ENCODE measurements at places on chromosomes 6 and 20.

- no peak for DNase-seq
Measured at GRCh38 chr6:13478525-13478966, 8.9 kb downstream of the GFOD1 start.

DNA sequence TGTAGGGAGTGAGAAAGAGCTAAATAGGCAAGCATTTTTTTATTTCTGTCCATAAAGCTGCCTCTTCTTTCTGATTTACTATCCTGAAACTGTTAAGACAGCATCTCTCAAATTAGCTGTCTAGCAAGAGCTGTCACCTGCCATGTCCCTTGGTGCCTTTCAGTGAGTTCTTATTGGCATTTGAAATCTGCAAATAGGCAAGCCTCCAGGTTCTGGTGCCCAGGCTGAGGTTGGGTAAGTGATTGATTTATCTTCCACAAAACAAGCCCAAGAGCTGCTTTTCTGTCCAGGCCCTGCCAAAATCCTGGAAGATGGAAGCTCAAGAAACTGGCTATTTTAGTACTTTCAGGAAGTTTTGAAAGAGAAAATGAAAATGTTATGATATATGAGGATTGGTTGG, 22.4 kb downstream of the MANEA start:
- DNase-seq: no peak

DNA sequence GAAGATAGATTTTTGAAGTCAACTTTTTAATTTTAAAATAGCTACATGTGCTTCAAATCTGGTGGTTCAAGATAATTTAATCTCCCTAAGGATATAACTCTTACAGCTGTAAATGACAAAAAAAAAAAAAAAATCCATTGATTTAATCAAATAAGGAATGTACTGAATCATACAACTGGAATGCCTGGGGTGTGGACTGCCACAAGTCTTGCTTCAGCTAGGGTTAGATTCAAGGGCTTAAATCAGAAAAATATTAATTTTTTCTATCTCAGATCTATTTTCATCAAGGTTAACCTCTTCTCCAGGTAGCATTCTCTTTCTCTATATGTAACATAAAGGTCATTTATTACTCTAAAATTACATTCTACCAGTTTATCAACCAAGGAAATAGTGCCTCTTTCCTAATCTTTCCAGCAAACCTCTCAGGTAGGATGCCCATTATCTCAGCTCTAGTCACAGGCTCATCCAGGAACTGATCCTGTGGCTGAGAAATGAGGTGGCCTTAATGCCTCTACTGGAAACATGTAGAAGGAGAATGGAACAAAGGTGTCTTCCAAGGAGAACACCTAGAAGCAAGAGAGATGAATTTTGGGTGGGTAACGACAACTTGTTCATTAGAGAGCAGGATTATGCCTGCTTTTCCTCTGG, 466.9 kb downstream of the CBLN4 start:
- no peak for DNase-seq

DNA sequence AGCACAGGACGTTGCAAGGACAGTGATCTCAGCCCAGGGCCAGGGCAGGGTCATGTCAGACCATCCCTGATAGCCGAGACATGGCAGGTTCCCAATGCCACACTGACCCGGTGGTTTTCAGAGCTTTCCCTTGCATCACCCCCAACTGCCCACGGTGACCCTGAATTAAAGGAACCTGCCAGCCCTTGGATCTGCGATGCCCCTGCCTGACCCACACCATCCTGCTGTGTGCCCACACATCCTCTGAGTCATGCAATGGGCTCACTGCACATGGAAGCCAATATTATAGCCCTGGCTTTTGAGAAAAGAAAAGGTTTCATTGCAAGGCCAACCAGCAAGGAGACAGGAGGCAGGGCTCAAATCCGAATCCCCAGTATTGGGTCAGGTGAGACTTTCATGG, 132.6 kb upstream of the CST7 start:
- no peak for DNase-seq

GRCh38 chr20:24016607-24017457, 28.3 kb upstream of the GGTLC1 start:
- DNase-seq: no peak

GRCh38 chr6:125752773-125753172, 3.3 kb downstream of the HEY2 start:
- DNase-seq: peak; percentile 16

DNA sequence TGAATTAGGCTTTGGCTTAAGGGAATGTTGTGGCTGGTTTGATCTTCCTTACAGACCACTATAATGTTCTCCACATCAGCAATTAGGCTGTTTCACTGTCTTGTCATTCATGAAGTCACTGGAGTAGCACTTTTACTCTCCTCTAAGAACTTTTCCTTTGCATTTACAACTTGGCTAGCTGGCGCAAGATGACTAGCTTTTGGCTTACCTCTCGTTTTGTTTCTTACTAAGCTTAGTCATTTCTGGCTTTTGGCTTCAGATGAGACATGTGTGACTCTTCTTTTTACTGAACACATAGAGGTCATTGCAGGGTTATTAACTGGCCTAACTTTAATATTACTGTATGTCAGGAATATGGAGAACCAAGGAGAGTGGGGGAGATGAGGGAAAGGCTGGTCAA, 143.2 kb downstream of the PTCHD4 start:
- DNase-seq: no peak

GRCh38 chr6:12401200-12401599, 111.0 kb downstream of the EDN1 start:
- DNase-seq: no peak

GRCh38 chr6:123925842-123926399, 122.3 kb downstream of the NKAIN2 start:
- DNase-seq: no peak

DNA sequence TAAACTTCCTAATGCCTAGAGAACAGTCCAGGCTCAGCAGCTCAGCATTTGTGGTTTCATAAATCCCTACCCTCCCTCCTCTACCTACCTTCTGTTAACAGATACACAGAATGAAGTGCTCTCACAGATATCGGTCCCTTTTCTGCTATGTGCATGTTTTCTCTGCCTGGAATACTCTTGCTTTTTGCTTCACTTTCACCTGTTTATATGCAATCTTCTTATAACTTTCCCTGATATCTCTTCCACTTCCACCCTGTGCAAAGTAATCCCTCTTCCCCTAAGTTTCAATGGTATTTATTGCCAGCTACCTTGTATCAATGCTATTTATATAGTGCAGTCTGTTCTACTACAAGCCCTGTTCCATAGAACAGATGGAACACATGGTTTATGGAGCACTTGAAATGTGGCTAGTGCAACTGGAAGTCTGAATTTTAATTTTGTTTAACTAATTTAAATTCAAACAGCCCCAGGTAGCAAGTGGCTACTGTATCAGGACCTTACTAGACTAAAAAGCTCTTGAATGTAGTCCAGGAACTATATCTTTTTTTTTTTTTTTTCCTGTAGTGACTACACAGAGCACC, 3.1 kb upstream of the TAB2 start:
- no peak for DNase-seq

DNA sequence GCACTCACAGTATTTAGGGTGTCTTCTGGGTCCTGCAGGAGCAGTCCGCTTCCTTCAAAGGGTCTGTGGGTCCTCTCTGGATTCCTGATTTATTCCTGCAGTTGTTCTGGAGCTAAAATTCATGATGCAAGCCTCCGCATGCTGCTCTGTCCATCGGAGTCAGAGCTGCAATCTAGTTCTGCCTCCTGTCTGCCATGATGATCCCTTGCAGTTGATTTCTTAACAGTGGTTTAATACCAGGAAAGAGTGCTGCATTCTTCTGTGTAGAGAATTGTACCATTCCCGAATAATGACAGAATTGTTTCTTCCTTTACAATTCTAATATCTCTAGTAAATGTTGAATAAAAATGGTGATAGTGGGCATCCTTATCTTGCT, 72.0 kb upstream of the B3GAT2 start:
- DNase-seq: no peak

DNA sequence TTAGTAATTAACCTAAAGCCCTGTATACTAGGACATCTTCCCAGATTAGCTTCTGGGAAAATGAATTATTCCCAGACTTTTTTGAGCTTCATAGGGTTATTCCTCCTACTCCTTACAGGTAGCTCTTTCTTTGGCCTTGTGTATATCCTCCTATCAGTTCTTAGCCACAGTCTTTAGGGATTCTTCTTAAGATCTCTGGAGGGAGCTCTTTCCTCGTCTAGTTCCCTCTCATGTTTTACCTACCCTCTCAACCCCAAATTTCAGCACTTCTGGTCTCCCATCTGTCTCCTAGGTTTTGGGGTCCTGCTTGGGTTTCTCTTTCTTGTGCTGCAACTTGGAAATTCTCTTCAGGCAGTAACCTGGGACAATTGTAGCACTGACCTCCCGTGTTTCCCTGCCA, 46.4 kb upstream of the SLC35B3 start:
- DNase-seq: no peak

Data from eye (tissue), 1 donor.